ENCODE measurements at places on chromosomes 11 and 22.

DNA sequence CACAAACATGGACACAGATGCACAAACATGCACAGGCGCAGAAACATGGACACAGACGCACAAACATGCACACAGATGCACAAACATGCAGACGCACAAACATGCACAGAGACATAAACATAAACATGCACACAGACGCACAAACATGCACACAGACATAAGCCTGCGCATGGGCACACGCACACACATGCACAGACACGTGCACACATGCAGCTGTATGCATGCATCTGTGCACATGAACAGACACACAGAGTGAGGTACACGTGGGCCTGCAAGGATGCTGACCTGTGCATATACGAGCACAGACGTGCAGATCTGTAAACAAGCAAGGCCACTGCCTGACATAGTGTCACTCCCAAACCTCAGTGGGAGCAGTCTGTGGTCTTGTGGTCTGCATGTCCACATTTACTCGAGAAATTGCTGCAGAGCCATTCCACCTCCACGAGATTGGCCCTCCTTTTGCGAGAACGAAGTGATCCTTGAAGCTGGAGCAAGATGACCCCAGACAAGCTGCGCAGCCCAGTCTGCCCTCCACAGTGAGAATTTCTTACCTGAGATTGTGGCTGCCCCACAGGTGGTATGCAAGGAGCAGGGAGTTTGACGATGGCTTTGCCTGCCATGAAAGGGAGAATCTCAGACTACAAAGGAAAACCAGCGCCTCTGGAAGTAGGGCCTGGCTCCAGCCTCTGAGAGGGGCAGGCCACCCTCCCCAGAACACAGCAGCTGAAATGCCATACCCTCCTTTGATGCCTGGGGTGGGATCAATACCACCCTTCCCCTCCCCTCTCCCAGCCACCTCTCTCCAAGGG, 299.9 kb downstream of the BRD1 start:
- no peak for DNase-seq

DNA sequence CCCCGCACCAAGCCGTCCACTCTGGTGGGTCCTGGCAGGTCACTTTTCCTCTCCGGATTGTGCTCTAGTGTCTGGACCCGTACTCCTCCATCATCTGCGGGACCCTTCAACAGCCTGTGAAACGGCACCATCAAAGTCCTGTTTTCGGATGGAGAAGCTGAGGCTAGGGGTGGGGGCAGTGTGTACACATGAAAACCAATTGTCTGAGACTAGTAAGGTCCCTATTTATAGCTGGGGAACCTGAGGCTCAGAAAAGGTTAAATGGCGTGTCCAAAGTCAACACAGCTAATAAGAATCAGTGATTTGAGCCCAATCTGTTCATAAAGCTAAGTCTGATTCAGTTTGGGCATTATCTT, 668 bp upstream of the LRRC32 start:
- no peak for DNase-seq

GRCh38 chr22:27331526-27332281, 469.9 kb downstream of the MN1 start:
- peak; percentile 22 for DNase-seq

GRCh38 chr22:46721501-46722085, 16.5 kb downstream of the CERK start:
- DNase-seq, result no peak

DNA sequence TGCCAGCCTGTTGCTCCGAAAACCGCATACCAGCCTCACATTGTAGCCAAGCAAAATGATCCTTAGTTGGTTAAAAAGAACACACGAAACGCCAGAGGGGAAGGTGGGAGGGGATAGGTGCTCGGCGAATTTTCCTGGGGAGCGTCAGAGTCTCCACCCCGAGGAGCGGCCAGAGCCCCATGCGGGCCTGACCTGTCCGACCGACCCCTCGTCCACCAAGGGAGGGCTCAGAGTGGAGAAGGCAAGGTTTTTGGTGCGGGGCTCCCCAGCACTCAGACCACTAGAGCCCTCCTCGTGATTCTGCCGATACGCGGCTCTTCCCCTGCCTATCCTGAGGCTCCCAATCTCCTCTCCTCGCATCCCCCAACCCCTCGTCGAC, 39.6 kb downstream of the DIXDC1 start:
- no peak for DNase-seq

GRCh38 chr11:71310184-71310583, 57.8 kb upstream of the SHANK2 start:
- no peak for DNase-seq

GRCh38 chr11:79332017-79332416, 108.8 kb downstream of the TENM4 start:
- no peak for DNase-seq

GRCh38 chr11:44094260-44094868, 1.1 kb upstream of the EXT2 start:
- DNase-seq, result peak; percentile 82

- DNase-seq, result no peak
These were observed 50.9 kb upstream of the RRAS2 start for GRCh38 chr11:14409891-14410290.

GRCh38 chr11:62810748-62811147, 5.5 kb upstream of the NXF1 start:
- DNase-seq, result no peak

GRCh38 chr11:43694477-43694876, 13.9 kb downstream of the HSD17B12 start:
- no peak for DNase-seq

- no peak for DNase-seq
These were observed 5.1 kb upstream of the CALCA start for GRCh38 chr11:14977101-14977880.

- no peak for DNase-seq
These were observed 35.7 kb upstream of the B3GAT1 start for GRCh38 chr11:134447696-134448095.

GRCh38 chr11:10518123-10518522, 22.9 kb downstream of the RNF141 start:
- no peak for DNase-seq

GRCh38 chr11:61144511-61145179, 16.6 kb downstream of the VPS37C start:
- no peak for DNase-seq

- no peak for DNase-seq
These were observed 229.0 kb upstream of the ZC3H12C start for GRCh38 chr11:109864151-109864661.

- no peak for DNase-seq
These were observed 241.6 kb downstream of the ST3GAL4 start for GRCh38 chr11:126597041-126597440.

- DNase-seq, result no peak
These were observed 1.1 kb downstream of the GATD1 start for GRCh38 chr11:776263-776560.

DNA sequence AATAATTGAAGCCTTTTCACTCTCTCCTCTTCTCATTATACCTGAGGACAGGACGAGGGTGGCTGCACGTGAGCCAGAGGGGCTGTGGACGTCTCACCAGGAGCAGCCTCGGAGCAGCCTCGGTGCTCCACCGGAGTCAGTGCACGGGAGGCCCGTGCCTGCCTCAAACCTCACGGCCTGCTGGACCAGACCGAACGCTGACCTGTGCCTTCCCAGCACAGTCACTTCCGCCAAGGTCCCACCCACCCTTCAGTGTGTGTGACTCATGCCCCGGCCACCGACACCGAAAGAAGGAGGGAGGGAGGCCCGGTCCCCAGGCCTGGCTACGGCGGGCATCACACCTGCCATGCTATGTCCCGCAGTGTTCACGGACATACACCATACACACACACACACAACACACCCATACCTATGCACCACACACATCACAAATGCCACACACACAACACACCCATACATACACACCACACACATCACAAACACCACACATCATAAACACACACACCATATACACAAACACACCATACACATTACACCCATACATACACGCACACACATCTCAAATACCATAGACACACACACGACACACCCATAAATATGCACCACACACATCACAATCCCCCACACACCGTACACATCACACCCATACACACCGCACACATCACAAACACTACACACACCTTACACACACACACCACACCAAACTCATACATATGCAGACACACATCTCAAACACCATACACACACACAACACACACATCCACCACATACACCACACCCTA, 1506.5 kb downstream of the TBC1D22A start:
- DNase-seq, result no peak

DNA sequence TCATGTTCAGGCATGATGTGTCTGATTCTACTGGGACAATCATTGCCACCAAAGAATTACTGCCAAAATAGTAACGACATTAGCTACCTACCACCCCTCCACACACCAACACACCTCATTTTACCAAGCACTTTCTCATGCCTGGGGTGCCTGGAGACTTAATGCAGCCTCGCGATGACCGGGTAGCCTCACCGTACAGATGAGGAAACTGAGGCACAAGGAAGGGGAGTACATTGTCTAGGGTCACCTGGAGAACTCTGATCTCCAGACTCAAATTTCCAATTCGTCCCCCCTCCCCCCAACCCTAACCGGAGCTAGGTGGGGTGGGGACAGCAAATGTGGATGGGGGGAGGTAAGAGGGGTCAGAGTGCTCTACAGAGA, 2.7 kb upstream of the RTN4RL2 start:
- DNase-seq, result no peak

- DNase-seq, result no peak
These were observed 13.8 kb downstream of the FADS2 start for GRCh38 chr11:61841636-61842527.

DNA sequence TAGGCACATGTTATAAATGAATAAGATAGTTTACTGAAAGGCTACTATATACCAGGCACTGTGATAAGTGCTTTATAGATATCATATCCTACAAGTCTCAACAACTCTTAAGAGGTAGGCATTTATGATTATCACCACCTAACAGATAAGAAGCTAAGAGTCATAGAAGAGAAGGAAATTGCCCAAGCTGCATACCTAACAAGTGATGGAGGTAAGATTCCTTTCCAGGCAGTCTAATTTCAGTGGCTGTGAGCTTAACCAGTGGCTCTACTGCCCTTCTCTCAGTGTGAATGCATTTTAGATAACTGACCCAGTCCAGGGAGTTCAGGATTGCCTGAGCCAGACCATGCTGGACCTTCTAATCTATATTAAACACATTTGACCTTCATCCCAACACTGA, 39.2 kb downstream of the HEPHL1 start:
- DNase-seq, result no peak

GRCh38 chr11:116249561-116249960, 523.2 kb downstream of the BUD13 start:
- no peak for DNase-seq

GRCh38 chr11:45205978-45206377, 59.5 kb downstream of the PRDM11 start:
- no peak for DNase-seq

DNA sequence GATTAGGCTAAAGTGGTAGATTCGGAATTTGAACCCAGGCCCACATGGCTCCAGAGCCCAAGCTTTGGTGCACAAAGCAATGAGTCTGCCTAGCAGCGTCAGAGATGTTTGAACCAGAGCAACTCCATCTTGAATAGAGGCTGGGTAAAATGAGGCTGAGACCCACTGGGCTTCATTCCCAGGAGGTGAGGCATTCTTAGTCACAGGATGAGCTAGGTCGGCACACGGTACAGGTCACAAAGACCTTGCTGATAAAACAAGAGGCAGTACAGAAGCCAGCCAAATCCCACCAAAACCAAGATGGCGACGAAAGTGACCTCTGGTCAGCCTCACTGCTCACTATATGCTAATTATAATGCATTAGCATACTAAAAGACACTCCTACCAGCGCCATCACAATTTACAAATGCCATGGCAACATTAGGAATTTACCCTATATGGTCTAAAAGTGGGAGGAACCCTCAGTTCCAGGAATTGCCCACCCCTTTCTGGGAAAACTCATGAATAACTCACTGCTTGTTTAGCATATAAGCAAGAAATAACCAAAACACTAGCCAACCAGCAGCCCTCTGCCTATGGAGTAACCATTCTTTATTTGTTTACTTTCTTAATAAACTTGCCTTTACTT, 40.3 kb upstream of the DAGLA start:
- no peak for DNase-seq

DNA sequence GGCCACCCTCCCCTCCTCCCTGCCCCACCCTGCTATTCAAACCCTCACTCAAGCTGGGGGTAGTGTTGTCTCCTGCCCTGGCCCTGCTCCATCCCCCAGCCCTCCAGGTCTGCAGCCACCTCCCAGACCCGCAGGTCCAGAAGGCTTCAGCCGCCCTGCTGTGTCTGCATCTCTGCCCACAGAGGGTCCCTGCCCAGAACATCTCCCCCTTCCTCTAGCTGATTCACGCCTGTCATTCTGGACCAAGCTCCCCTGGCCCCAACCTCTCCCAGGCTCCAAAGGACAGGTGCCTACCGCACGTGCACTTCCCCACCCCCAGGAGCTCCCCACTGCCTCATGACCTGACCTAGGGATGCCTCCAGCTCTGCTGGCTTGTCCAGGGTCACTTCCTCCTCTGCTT, 16.0 kb upstream of the SHISAL1 start:
- no peak for DNase-seq

- no peak for DNase-seq
These were observed 14.0 kb downstream of the KCNQ1OT1 start for GRCh38 chr11:2685566-2686359.

GRCh38 chr11:126740846-126741245, 259.7 kb downstream of the KIRREL3 start:
- DNase-seq, result no peak

DNA sequence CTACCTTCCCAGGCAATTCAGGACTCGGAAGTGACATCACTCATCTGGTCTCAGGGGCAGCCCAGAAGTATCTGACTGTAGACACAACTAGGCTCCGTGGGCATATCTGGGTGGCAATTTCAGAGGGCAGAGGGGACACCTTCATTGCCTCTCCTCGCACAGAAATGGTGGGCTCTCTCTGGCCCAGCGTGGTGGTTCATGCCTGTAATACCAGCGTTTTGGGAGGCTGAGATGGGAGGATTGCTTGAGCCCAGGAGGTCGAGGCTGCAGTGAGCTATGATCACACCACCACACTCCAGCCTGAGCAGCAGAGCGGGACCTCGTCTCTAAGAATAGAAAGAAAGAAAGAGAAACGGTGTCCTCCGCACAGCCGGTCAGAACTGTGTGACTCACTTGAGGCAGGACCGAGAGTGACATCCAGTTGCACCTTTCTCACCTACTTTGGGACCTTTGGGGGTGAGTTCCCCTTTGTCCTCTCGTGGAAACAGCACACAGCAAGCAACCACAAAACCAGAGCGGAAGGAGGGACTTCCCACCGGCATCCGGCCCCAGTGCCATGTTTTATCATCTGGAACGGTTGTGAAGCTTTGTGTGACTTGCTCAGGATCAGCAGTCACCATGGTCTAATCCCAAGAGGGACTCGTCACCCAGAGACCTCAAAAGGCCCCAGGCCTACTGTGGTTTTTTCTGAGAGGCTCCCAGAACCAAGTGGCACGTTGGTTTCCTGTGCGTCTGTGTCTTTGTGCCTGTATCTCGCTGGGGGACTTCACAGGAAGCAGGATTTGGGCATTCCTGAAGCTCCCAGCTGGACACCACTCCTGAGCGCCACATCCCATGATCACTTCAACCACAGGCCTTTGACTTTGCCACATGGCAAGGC, 38.4 kb upstream of the EMID1 start:
- no peak for DNase-seq

All from NCI-H2081 (cell line).